ENCODE measurements at places on chromosomes 4 and X.

DNA sequence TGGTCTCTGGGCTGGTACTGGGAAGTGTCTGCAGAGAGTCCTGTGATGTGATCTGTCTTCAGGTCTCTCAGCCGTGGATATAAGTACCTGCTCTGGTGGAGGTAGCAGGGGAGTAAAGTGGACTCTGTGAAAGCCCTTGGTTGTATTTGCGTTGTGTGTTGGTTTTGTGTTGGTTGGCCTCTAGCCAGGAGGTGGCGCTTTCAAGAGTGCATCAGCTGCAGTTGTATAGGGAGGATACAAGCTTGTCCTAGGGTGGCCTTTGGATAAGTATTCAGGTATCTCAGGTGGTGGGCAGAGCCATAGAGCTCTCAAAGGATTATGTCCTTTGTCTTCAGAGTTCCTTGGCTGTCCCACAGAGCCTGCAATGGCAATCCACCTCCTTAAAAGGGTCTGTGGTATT is 111.6 kb downstream of the MAGEB17 start:
- no peak for DNase-seq

- DNase-seq, result no peak
Observed at GRCh38 chr4:89820010-89820409, 17.0 kb downstream of the SNCA start.

DNA sequence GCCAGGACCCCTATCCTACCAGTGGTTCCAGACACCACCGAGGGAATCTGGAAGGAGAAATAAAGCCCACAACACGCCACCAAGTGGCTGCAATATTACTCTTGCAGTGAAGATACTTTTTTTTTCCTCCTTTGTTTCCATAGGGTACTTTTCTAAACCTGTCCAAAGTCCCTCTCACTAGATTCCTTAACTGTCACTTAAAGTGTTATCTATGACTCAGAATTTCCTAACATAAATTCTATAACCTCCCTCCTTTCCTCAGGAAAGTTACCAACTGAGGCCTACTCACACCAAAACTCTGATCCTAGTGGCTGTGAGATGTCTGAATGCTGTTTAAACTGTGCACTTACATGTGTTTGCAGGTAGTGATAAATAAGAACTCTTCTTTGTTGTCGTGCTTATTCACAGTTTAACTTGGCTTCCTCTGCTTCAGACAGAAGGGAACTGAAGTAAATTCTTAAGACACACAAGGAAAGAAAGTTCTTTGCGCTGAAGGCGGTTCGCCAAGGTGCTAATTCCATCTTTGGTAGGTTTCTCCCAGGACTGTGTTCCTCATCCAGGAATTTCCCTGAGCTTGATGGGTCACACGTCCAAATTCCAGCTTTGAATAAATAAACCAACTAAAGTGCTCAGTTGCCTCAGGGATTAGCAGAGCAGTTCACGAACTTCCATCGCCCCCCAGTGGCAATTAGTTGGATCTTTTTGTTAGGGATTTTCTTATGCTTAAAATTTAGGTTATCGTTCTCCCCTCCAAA is 10.7 kb upstream of the HCCS start:
- DNase-seq, result no peak

DNA sequence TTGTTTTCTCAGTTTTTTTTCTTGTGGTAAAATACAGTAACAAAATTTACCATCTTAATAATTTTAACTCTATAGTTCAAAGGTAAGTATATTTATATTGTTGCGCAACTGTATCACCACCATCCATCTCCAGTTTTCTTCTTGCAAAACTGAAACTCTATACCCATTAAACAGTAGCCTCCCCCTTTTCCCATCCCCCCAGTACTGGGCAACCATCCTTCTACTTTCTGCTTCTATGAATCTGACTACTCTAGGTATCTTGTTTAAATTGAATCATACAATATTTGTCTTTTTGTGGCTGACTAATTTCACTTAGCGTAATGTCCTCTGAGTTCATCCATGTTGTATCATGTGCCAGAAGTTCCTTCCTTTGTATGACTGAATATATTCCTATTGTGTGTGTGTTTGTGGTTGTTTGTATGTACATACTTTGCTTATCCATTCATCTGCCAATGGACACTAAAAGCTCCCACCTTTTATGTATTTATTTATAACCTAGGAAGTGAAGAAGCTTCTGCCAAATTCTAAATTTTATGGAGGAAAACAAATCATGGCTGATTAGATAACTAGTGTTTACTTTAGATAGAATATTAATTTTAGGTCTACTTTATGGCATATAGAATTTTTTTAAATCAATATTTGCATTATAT is 10.0 kb downstream of the ABHD18 start:
- DNase-seq, result no peak

GRCh38 chr4:76090241-76090691 is 15.8 kb downstream of the ART3 start:
- DNase-seq, result no peak

DNA sequence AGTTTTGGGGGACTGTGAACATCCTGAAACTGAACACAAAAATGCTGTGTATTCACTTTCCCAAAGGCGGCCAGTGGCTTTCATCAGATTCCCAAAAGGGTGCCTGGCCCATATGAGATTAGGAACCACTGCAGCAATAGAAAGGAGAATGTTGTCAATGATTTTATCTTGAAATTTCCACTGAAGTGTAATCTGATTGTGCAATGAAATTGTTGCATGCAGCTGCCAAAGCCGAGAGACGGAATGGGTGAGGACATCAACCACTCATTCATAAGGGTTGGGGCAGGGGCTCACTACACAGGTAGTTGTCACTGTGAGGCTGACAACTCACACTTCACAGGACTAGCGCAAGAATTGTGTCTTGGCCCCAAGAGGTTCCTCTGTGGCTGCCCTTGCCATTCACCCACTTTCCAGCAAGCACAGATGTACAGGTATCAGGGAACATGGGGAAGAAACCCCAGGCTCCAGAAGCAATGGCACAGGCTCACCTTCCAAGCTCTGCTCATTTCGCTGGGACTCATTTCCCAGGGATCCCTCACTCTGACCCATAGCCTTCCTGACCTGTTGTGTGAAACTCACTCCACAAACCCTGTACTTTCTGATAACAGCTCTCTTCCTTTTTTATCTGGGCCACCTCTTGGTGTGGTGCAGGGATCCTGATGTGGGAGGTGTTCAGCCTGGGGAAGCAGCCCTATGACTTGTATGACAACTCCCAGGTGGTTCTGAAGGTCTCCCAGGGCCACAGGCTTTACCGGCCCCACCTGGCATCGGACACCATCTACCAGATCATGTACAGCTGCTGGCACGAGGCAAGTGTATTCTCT is 48.8 kb downstream of the BMX start:
- no peak for DNase-seq

GRCh38 chr4:5955201-5955821 is 62.4 kb upstream of the CRMP1 start:
- no peak for DNase-seq

DNA sequence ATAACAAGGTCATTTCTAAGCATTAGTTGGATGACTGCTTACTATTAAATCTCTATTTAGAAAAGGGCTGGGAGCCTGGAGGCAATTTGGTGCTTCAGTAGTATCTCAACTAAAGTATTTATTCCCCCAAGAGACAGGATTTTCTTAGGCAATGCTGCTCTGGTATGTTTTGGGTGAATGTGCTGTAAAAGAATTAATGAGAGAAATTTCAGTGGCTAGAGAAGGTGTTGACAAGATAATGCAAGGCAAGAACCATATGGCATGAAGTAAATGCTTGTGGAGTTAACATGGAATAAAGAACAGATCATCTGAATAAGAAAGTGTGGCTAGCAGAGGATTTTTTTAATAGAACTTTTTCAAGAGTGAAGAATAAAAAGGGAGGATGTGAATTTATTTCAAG is 3.9 kb downstream of the CYP2U1 start:
- DNase-seq, result no peak

DNA sequence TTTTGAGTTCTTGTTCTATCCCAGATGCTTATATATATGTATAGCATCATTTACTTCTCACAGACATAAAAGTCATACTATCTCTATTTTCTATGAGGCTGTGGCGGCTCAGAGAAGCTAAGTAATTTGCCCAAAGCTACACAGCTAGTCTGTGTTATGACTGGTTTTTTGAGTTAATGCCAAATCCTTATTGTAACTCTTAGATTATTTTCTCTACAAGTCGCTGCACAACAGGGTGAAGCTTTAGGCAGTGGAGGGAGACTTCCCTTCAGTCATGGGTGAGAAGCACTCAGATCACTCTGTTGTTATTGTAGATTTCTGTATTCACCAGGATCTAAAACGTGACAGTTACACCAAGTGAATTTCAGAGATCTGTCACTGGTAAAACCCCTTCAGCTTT is 48.1 kb downstream of the WWC2 start:
- no peak for DNase-seq

DNA sequence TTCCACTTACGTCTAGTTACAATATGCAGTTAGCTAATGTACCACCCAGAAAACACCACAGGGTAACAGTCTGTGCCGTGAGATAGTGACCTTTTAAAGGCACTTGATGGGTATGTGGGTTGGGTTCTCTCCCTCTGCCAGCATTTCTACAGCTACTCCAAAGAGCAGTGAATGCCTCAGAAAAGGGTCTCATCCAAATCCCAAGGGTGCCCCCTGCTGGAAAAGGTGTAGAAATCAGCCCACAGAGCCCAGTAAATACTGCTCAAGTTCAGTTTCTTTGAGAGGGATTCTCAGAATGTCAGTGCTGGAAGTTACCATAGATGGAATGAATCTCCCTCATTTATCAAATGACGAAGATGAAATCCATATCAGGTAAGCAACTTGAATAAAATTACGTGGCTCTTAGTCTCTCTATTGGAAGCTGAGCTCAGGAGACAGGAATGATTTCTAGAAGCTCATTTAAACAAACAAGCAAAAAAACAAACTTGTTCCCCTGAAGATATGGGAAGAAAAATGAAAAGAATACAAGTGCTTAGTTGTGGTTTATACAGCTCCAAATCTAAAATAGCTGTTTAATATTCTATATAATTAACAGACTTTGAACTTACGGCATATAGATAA is 9.5 kb downstream of the RNF175 start:
- peak; percentile 77 for DNase-seq

DNA sequence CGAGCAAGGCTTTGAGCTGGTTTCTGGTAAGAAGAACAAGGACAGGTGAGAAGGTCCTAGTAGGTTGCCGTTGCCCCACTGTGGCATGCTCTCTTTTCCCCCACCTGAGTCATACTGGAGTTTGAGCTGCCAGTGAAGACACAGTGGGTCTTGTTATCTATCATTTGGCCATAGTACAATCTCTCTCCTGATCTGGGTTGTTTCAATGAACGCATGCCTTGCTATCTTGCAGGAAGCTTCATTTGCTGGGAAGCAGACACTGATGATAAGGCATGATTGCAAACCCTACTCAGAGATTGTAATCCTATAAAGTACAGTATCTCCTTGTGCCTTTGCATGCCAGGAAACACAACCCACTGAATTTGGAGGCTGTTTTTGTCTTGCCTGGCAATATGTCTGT is 77.4 kb downstream of the CLNK start:
- no peak for DNase-seq

DNA sequence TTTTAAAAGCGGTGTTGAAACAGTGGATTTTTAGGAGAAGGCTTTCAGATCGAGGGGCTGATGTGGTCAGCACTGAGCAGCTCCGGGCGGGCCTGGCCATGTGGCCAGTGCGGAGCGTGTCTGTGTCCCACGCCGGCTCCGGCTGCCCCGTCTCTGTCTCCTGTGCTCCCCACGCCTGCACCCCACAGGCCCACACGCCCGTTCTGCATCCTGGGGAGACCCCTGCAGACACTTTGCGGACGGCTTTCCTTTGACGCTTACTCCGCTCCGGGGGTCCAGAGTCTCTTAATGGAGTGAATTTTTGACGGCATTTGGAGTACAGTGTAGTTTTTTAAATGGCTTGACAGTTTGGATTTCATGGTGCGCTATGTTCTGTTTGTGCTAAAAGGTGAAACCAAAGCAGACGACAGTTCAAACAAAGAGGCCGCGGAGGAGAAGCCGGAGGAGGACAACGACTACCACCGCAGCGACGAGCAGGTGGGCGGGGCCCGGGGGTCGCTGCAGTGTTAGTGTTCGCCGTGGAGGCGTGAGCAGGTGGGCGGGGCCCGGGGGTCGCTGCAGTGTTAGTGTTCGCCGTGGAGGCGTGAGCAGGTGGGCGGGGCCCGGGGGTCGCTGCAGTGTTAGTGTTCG is 38.7 kb downstream of the PCGF3 start:
- DNase-seq, result no peak

DNA sequence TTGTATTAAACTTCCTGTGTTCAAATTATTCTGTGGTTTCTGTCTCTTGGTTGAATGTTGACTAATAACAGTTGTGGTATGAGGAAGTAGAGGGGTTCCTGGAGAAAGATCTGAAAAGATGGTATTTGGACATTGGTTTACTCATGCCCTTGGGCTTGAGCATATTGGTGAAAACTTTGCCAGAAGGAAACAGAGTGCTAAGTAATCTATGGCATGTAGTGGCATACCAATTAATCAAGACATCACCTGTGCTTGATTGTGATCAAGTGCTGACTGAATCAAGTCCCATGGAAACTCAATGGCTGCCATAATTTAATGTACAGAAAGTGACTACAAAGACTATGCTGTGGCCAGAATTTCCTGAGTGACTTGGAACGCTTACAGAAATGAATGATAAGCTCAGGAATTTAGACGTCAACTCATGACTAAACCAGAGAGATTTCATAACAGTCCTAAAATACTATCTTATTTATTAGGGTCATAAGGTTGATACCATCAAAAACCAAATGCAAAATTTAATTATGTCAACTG is 2062.9 kb downstream of the ARAP2 start:
- peak; percentile 82 for DNase-seq

GRCh38 chr4:47271291-47271690 is 192.2 kb downstream of the COMMD8 start:
- no peak for DNase-seq

- DNase-seq, result no peak
Observed at GRCh38 chr4:102780476-102781144, 19.8 kb upstream of the MANBA start.

- DNase-seq, result no peak
Observed at GRCh38 chr4:185128272-185129119, 14.6 kb upstream of the SLC25A4 start.

DNA sequence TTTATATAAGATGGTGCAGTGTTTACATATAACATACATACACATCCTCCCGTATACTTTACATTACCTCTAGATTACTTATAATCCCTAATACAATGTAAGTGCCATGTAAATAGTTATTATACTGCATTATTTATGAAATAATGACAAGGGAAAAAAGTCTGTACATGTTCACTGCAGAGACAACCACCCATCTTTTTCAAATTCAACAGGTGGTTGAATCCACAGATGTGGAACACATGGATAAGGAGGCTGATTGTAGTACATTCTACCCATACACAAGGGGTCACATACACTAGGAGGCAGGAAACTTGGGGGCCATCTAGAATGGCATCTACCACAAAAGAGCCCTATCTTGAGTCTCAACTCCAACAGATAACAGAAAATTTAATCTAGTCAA is 3.4 kb upstream of the IDS start:
- DNase-seq, result no peak

DNA sequence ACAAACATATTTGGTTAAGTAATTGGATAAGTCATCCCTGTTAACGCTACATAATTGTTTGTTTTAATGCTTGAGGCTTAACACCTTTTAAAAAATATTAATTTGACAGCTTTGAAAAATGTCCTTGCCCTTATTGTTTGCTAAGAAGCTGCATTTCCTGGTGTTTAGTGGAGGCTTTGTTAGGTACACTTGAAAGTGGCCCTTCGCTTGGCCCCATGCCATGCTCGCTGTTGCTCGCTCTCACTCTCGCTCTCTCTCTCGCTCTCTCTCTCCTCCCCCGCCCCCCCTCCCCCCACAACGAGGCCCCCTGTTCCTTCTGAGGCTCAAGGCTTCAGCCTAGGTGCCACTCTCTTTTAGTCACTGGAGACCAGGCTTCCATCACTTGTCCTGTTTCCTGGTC is 139.6 kb downstream of the DCLK2 start:
- no peak for DNase-seq

GRCh38 chr4:132992686-132993085 is 156.4 kb upstream of the PCDH10 start:
- no peak for DNase-seq
